ENCODE measurements at places on chromosomes 5 and 9. TPM values are rescaled to one million over a fixed set of nuclear protein-coding genes. Genes with fewer than 3 reads are reported as not detected.

The SLC22A4 gene
- total RNA-seq = 2.8 TPM

The FOXI1 gene
- not detected for total RNA-seq

DNA sequence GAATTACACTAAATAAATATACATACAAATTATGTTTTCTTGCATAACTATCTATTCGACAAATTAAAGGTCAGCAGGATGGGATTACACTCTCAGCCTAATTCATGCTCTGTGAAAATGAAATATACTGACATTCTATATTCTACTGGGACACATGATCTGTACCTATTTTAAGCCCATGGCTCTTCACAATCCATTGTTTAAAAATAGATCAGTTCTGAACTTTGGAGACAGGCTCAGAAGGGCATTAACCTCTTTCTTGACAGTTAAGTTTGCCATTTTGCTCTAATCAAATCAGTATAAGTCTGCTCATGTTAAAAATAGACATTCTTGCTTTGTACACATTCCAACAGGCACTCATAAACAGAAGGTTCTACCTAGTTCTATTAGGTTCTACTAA lies 361.2 kb downstream of the HCN1 start:
- no peak for DNase-seq
- H3K27me3 ChIP-seq = no peaks in the 10 kb centered on the region
- H3K27ac ChIP-seq = peak overlapping the region; percentile 26
- no peak overlapping the region for H3K4me3 ChIP-seq
- H3K36me3 ChIP-seq = no peaks in the 10 kb centered on the region

The SNCAIP gene
- 8.1 TPM for total RNA-seq

The C5orf52 gene
- total RNA-seq = not detected

All from right atrium auricular region (tissue), 2 donors.